ENCODE measurements at places on chromosomes 12 and 14.

- no peak for DNase-seq
Observed at GRCh38 chr12:81086342-81086741, 8.5 kb downstream of the ACSS3 start.

- DNase-seq = no peak
Observed at GRCh38 chr12:48143898-48144297, 13.4 kb downstream of the ASB8 start.

GRCh38 chr14:70901269-70901668 lies 6.0 kb upstream of the PCNX1 start:
- DNase-seq = no peak

- DNase-seq = no peak
Observed at GRCh38 chr12:38638401-38638800, 267.0 kb downstream of the CPNE8 start.

GRCh38 chr12:737122-737739 lies 15.1 kb upstream of the WNK1 start:
- no peak for DNase-seq

DNA sequence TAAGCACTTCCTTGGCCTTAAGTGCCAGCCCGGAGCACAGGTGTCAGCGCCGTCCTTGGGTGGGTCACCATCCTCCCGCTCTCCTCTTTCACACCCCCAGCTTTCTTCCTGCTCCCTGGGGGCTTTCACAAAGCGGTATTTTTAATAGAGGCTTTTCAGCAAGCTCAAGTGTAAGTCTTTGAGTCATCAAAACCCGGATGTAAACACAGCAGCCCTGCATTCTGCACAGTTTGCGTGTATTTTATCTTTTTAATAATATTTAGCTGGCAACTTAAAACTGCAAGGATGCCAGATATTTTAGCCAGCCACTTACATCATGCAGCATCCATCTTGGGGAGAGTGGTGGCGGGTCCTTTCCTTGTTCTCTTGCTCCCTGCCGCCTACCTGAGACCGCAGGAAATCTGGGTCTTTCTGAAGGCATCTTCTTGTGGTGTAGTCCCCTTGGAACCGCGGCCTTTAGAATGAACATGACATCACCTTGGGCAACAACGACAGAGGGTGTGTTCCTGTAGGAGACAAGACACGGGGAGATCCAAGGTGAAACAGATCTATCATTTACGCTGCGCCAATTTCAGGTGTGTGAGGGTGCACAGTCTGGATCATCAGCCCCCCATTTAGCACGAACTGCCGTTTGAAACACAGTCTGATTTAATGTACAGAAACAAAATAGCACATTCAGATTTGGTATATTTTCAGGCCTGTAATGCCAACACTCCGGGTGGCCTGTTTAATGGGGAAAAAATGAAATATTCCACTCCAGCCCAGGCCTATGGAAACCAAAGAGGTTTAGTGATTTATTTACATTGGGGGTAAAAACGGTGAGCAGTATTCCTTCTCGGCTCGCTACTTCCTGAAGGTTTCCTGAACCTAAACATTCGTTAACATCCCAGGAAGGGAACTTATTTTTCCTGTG lies 12.5 kb upstream of the IRF2BPL start:
- no peak for DNase-seq

DNA sequence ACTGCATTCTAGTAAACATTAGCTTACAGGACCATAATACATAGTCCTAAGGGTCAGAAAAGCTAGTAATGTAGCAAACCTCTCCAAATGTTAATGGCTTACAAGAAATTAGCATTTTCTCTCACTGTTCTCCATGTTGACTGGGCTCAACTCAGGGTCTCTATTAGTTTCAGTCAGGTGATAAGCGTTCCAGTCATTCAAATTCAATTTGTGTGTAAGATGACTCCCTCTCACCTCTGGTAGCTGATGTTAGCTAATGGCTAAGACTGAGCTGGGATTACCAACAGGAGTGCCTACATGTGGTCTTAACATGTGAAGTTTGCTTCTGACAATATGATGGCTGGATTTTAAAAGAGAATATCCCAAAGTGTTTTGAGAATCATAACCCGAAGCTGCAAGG lies 630.5 kb upstream of the USP15 start:
- no peak for DNase-seq

GRCh38 chr12:48993787-48994186 lies 5.4 kb downstream of the DDN start:
- DNase-seq = no peak

DNA sequence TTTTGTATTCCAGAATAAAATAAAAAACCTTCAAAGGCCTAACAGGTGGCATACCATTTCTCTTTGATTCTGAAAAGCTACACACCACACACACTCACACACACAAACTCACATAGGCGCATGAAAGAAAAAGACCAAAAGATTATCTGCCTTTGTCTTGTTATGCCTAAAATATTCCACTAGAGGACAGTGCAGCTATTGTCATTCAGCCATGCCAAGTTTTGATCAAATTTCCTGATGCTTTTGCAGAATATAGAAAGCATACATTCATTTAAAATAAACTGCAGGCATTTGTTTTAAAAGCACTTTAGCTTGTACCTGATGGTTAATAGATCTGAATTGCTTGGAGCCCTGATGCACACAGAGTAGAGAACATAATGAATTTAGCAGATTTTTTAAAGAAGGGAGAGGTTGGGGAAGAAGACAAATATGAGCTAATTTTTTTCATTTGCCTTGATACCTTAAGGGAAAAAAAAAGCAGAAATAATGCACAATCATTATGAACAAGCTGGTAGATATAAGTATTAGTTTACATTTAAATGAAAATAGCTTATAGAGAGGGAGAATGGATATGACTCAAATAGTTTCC lies 1766.9 kb upstream of the SEL1L start:
- no peak for DNase-seq

DNA sequence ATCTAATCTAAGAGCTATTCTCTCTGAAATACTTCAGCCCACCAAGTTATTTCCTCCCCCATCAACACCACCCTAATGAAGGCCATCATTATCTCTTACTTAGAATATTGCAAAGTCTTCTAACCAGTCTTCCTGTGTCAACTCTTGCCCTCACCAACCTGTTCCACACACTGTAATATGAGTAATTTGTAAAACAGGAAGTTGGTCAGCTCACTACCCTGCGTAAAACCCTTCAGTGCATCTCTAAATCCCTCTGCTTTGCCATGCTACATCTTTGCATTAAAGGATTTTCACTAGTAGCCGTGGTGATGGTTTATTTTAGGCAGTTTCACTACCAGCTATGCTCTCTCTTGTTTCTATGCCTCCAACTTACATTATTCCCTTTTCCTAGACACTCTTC lies 70.0 kb downstream of the KIF21A start:
- no peak for DNase-seq

GRCh38 chr14:86639146-86639545 lies 1109.2 kb downstream of the FLRT2 start:
- no peak for DNase-seq

GRCh38 chr12:47881051-47881450 lies 23.7 kb downstream of the VDR start:
- no peak for DNase-seq

DNA sequence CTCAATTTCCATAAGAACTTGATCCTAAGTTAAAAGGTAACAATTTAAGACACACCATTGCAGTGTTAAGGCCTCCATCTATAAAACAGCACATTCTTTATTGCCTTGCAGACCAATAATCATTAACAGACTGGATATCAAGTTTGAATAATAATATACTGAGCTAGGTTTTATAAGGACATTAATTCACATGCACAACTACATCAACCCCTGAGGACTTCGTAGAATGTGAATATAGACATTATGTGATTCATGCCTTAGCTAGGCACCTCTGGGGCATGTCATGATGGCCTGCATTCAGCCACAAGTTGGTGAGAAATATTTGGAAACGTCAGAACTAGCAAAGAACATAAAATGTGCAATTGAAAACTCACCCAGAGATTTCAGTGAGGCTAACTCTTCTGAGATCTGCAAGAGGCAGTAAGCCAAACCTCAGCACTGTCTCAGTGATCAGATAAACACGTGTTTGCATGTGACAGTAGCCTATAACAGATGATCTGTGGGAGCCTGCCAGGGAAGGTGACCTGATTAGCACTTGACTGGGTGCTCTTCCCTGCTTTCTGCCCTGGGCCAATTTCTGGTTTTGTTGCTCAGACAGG lies 492.2 kb downstream of the FLRT2 start:
- DNase-seq = no peak

DNA sequence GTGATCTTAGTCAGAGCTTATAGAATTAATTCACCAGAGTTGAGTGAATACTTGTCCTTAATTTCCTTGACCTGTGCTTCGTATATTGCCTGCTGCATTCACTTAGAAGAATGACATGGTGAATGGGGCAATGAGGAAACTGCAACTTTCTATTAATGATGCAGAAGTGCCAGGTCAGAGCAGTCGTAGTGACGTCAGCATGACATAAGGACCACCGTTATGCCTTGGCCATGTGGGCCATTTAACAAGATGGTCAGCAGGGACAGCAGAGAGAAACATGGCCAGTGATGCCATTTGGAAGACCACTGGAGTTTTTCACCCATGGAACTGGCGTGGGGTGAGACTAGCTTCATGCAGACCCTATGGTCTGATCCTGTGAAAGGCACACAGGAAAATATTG lies 1469.4 kb upstream of the TMEM132C start:
- DNase-seq = no peak
